ENCODE measurements at places on chromosomes 1 and 21.

DNA sequence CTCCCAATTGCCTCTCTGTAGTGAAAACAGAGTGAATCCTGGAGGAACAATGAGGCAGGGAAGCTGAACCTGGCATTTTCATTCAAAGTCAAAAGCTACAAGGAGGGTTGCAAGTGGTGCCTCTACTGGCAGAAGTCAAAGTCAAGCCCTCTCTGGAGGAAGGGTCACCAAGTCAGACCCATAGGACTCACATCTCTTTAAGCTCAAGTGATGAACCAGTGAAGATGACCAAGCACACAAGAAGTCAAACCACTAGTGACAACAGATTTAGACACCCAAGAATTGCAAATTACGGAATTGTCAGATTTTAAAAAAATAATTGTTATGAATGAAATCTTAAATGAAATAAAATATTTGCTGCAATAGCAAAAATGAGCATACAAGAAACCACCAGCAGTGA, 81.1 kb upstream of the ATP1B1 start:
- DNase-seq = no peak

DNA sequence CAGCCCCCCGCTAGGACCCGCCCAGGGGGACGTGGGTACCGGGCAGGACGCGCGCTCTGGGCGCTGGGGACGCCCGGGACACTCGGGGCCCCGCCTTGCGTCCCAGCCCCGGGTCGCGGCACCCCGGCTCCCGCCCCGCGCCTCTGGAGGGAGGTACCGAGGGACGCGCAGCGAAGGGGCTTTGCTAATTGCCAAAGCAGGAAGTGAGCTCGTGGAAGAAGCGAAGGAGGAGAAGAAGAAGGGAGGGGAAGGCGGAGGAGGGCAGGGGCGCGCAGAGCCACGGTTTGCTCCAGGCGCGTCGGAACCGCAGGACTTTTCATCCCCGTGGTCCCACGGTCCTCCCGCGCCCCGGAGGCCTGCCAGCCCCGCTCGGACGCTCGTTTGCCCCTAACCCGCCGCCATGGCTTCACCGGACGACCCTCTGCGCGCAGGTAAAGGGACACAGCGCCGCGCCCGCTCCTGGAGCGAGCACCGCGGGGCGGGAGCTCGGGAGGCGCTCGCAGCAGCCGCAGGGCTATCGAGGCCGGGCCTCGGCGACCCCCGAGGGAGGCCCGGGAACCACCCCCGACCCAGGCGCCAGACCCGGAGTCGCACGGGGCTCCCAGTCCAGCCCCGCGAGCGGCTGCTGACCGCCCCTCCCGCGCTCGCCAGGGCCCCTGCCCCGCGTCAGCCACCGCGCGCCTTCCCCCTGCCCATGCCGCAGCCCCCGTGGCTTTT, 1.3 kb downstream of the EDARADD start:
- DNase-seq = peak; percentile 42

DNA sequence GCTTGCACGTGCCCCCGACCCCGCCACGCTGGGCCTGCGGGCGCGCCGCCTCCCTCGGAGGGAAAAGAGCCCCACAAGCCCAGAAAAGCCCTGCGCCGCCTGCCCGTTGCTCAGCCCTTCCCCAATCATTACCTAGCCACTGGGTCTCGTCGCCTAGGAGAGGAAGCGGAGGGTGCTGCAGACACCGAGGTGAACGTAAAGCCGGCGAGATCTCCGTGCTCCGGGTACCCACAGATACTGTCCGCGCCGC, at the start of gene ENO1:
ENO1 (minus strand) TSS at position 239 of the 250 bp plus-strand sequence. CDS start 3,778 bp downstream, outside the sequence.
- DNase-seq = no peak

DNA sequence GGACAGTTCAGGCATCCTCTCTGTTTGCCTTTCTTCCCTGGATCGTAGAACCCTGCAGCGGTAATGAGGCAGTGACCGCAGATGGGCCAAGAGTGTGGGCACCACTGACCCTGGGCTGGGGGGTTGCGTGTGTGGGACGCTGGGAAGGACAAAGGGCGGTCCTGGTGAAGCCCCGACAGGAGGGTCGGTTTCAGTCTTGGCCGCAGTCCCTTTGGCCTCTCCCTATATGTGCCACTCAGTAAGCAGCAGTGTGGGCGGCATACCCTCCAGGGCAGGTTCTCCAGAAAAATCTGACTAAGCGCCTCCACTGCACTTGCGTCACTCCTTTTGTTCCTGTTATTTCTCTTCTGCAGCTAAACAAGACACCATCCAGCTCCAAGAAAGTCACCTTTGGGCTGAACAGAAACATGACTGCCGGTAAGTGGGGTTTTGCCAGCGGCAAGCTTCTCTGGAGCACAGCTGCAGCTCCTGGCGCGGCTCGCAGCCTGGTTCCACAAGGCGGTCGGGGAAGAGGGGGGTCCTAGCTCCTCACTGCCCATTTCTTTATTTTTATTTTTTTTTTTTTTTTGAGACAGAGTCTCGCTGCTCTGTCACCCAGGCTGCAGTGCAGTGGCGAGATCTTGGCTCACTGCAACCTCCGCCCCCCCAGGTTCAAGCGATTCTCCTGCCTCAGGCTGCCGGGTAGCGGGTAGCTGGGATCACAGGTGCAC, 27.7 kb upstream of the PDXK start:
- no peak for DNase-seq

DNA sequence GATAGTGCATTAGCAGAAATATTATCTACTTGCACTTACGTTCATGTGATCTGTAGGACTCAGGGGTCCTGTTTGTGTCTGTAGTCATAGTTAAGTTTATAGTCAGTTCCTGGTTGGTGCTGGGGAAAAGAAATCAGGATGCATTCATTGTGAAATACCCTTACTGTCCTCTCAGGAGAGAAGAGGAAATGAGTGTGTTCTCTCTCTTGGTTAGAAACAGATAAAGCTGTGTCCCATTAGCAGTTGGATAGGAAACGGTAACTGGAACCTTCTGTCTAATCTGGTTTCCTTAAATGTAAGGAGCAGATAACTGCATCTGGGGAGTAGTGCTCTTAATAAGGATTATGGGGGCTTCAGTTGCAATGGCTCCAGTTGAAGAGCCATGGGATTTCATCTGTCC, 8.9 kb downstream of the SDCCAG8 start:
- DNase-seq = peak; percentile 79

GRCh38 chr21:38333301-38334272, 76.8 kb downstream of the KCNJ15 start:
- DNase-seq = peak; percentile 13

GRCh38 chr1:107532318-107532717, 391.5 kb downstream of the NTNG1 start:
- no peak for DNase-seq

DNA sequence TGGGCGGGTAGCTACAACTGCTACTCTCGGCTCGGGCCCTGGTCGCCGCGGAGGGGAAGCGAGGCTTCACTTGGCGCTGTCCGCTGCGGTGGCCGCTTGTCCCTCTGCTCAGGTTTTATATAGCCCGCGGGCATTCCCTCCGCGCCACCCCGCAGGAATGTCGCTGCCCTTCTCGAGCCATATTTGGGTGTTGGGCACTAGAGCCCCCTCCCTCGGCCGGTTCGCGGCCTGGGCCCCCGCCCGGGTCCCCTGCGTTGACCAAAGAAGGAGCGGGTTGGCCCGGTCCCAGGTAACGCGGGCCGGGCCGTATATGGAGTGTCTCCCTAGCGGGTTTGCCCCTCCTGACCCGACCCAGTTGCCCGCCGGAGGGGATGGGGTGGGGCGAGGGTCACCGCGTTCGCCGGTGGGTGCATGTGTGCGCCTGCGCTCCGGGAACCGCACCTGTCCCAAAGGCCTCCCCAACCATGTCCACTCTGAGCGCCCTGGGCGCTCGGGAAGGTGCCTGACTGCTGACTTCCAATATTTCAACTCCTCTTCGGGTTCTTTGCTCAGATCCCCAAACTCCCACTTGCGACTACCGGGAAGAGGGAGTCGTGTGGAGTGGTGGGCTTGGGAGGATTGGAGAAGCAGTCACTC, at the start of gene ACTA1:
ACTA1 (minus strand) TSS at position 90 of the 636 bp plus-strand sequence. CDS start 979 bp downstream, outside the sequence.
- no peak for DNase-seq

DNA sequence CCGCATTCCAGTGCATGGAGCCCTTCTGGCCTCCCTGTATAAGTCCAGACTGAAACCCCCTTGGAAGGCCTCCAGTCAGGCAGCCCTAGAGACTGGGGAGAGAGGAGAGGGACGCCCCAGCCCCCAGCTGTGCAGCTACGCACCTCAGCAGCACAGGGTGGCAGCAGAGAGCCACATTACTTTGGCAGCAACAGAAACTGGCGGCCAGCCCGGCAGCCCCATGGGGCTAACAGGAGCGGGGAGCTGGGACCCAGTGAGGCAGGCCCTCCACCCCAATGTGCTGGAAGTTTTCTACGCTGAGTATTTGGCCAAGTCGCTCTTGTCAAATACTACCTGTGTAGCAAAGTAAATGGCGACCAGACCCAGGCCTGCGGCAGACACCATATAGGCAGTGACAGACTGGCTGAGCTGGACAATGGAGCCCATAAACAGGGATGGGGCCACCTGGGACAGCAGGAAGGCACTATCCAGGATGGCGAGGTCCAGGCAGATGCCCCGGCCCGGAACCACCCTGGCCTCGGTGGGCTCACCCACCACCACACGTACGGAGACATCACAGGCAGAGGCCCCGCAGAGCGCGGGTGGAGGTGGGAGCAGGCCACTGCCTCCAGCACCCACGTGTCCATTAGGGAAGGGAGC, 21.2 kb downstream of the SLC45A3 start:
- DNase-seq = peak; percentile 83

DNA sequence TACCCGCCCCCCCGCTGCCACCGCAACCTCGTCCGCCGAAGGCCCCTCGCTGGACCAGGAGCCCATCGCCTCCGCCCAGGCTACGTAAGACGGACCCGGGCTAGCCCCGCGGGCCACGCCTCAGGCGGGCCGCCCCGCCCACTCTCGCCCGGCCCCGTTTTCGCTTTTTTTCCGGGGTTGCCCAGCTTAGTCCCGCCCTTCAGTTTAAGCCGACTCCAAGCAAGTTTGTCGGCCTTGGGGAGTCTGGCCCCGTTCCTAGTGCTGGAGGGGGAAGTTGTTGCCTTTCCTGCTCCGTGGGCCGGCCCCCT, 3.0 kb downstream of the RUSC1 start:
- peak; percentile 95 for DNase-seq

DNA sequence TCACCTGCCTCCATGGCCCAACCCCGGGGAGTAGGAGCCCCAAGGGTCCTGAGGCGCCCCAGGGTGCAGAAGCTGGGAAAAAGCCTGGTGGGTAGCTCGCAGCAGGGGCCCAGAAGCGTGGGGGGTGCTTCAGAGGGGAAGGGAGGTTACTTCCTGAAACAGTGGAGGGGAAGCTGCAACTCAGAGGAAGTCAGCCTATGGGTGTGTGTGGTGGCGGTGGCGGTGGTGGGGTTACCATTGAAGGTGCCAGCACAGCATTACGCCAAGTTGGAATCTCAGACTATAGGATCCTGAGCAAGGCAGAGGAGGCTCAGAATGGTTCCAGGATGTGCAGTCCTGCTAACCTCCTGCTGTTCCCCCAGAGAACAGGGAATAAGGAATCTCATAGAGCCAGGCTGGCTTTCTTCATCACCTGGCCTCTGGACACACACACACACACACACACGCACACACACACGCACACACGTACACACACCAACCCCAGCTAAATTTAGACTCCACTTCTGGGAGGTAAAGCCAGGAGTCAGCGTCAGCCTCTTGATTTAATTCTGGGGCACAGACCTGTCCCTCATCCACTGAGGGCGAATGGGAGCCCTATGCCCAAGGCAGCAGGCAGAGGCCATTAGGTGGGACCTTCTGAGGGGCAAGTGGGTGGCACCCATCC, 1.3 kb downstream of the DENND4B start:
- peak; percentile 88 for DNase-seq

GRCh38 chr1:31548907-31549808, 27.2 kb upstream of the TINAGL1 start:
- DNase-seq = peak; percentile 92

DNA sequence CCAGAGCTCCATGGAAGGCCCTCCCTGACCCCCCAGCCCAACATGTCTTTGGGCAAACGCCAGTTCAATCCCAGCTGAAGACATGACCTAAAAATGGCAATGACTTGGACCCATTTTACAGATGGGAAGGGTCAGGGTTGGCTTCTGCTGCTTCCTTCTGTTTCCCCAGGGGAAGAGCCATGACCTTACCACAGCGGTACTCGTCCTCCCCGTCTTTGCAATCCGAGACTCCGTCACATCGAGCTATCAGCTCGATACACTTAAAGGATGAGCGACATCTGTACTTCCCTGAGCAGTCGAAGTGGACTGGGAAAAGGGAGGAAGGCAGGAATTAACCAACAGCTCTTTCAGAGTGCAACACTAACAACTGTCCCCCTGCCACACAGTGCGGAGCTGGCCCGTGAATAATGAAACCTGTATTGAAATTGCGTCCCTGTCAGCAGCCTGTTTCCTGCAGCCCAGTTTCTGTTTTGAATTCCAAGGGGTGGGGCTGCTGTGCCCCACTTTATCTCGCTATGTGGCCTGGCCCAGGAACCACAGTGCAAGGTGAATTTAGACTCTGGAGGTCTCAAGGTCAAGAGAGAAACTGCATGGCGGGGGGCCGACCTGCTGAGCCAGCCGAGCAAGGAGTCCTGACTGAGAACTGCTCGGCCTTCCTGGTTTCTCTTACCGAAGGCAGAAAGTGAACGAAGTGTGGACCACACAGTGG, 7.0 kb downstream of the TMPRSS3 start:
- no peak for DNase-seq

GRCh38 chr21:27721675-27722074, 754.8 kb upstream of the ADAMTS5 start:
- DNase-seq = no peak

DNA sequence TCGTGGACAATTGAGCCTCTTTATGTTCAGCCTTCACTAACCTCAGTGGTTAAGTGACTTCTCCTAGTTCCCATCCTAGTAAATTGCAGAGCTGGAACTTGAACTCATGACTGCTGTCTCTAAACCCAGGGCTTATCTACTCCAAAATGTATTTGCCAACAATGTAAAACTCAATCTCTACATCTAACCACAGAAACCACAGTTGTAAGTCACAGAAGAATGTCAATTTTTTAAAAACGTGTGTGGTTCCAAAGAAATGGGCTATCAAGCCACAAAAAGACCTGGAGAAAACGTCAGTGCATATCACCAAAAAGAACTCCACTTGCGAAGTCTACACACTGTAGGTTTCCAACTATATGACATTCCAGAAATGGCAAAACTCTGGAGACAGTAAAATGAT, 172.6 kb upstream of the HMCN1 start:
- DNase-seq = no peak

DNA sequence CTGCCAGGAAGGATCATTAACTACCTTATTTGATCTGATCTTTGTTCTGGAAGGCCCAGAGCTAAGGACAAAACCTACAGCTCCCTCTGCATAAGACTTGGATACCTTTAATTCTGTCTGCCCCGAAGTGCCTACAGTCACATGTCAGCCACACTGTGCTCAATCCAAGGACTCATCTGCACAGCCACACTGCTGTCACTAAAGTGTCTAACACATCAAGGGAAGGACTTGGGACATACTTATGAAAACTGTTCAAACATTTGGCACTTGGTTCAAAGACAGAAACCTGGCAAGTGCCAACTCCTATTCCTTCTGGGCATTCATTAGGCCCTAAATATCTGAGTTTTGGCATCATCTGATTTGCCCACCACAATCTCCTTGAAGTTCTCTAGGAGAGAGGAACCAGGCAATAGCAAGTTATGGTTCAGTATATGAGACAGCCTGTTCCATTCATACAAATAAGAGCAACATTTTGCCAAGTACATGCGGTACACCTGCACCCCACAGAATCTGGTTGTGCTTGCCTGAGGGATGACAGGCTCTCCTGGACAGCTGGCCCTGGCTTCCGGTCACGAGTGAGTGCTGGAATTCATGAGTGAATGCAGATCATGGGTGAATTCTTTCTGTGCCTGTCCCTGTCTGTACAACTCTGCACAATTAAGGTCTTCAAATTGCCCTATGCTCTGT, 105.9 kb downstream of the KCNK1 start:
- DNase-seq = no peak

GRCh38 chr21:29145354-29145782, 14.9 kb downstream of the MAP3K7CL start:
- peak; percentile 76 for DNase-seq
